Nucleus accumbens (tissue), 56 donors: ENCODE measurements at places on chromosomes 1 and 21.

DNA sequence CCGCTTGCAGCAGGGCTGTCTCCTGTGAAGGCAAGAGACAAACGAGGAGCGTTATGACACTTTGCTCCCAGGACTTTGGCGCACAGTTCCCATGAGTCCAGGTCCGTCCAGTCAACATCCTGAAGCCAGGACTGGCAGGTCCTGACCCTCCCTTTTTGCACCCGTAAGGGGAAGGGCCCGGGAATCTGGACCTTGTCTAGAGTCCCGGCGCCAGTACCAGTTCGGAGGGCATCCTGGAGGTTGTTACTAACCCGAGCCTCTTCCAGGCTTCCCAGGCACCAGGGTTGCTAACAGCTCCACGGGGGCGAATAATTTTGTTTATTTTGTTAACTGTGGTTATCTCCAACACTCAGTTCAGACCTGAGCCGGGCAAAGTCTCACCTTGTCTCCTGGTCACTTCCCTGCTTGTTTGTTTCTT, 682 bp upstream of the RWDD3 start:
- peak; percentile 28 for DNase-seq

DNA sequence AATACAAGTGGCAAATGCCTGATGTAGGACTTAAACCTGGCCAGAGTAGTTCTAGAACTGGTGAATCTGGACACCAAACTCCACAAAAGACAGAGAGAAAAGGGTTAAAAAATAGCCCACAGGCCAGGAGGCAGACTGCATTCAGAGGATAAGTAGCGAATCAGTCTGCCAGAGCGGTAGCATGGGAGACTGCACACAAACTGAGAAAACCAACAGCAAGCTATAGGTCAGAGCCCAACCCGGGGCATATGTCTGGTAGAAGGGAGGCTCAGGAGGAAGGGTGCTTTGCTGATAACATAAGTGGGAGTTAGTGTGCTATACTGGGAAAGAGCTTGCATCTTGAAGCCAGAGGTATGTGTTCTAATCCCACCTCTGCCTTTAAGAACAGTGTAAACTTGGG, 4.0 kb downstream of the LRRC53 start:
- no peak for DNase-seq

GRCh38 chr1:9212735-9213134, 21.8 kb upstream of the H6PD start:
- no peak for DNase-seq

GRCh38 chr1:245411245-245412036, 256.7 kb downstream of the KIF26B start:
- no peak for DNase-seq

DNA sequence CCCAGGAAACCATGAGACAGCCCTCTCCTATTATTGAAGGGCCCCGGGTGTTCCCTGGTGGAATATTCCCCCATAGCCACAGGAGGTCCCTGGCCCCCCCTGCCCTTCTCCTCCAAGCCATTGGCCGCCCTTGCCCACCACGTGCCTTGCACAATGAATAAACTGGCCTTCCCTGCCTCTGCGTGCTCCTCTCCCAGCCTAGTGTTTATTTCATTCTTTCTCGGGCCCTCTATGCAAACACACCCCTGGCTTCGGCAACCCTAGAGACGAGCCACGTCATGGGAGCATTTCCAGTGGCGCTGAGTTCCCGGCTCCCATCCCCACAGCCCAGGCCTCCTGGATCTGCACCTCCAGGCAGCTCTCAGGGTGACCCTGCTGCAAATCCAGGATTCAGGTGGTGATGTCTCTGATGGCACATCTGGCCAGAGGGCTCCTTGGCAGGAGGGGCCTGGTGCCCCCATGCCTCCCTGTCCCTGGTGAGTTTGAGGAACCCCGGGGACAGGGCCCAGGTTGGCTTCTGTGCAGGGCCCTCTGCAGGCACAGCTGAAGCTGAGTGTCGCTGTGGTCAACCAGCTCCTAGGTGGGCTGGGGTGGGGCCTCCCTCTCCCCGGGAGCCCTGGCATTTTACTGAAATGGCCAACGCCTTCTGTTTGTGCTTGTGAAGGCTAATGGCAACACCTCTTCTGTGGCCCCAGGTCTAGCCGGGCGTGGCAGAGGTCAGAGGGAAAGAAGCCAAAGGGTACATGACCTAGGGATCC, 6.2 kb downstream of the KRTAP10-12 start:
- DNase-seq, result no peak

- DNase-seq, result no peak
These were observed 11.4 kb downstream of the RNF11 start for GRCh38 chr1:51247499-51247898.

DNA sequence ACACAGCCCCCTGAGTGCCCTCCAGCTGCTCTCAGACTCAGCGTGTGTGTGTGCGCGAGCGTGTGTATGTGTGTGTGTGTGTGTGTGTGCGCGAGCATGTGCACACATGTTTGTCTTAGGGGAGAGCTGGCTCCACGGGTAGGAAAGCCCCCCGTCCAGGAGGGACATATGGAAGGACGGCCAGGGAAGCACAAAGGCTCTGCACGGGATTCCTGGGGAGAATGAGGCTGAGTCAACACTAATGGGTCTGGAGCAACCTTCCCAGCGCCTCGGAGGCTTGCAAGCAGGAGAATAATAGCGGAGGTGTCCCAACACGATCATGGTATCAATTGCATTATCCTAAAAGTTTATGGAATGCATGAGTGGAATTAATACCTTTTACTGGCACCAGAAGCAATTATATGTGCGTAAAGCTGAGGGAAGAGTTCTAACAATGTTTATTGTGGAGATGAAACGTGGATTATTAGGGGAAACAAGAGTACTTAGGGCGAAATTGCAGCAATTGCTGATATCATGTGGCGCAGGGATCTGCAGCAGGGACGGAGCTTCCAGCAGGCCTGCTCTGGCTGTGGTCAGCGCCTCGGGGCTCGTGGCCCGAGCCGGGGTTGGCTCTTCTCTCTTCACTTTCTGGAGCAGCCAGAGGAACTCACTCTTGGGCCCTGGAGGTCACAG, 40.3 kb upstream of the CCDC27 start:
- DNase-seq, result no peak

DNA sequence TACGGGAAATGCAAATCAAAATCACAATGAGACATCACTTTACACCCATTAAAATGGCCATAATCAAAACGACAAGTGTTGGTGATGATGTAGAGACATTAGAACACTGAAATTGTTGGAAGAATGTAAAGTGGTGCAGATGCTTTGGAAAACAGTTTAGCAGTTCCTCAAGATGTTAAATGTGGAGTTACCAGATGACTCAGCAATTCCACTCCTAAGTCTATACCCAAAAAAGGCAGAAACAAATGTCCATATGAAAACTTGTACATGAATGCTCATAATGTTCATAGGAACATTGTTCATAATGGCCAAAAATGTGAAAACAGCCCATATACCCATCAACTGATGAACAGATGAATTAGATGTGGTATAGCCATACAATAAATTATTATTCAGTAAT, 267.4 kb downstream of the KCNH1 start:
- no peak for DNase-seq

GRCh38 chr21:16420031-16420724, 690.4 kb downstream of the USP25 start:
- no peak for DNase-seq

DNA sequence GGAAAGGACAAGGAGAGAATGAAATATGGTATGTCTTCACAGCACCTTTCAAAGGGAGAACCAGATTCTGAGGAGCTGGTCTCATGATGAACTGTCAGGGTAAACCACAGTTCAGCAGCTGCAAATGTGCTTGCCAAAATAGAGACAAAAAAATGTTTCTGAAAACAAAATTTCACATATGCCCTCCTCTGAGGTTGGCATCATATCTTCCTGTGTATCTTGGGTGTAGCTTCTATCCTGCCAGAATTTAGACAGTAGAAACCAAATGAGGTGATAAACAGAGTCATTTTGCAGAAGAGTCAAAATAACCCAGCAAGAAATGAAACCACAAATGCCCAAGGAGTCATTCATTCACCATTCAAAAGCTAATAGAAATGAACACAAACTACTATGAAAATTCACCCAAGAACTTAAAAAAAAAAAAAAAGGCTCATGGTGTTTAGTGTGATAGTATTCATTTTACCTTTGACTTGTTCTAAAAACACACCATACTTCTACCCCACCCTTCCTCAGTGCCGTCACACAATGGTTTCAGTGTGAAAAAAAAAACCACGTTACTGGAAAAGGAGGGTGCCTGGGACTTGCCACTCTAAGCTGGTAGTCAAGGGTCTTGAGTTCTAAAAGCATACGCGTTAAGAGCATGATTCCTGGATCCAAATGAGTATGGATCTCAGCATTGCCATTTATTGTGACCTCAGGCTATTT, 18.5 kb downstream of the SELL start:
- DNase-seq, result no peak

- DNase-seq, result no peak
These were observed 32.6 kb upstream of the FMO2 start for GRCh38 chr1:171152549-171152948.

- DNase-seq, result peak; percentile 83
These were observed at the start of gene PGBD5 for GRCh38 chr1:230426246-230427093. PGBD5 (minus strand) TSS chr1:230426332; CDS start chr1:230425928, 404 bp downstream.

GRCh38 chr1:161298116-161298515, 11.7 kb downstream of the MPZ start:
- DNase-seq, result no peak

GRCh38 chr21:23686737-23687523, 1920.4 kb downstream of the MRPL39 start:
- no peak for DNase-seq

DNA sequence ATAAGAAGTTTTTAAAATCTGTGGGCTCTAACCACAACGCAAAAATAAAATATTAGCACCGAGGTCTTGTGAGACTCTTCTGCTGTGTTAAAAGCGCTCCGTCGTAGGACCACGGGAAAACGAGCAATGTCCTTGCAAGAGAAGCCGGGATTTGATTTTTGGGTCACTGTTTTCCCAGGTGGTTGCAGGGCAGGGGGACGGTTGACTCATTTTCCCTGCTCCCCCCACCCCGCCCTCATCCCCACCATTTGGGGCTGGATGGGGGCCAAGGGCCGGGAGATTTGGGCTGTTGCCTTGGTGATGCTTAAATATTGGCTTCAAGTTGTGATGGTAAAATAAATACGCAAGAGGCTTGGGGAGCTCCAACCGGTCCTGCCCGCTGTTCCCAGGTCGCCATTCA, 67.6 kb upstream of the SLC25A33 start:
- no peak for DNase-seq

- DNase-seq, result no peak
These were observed 80.5 kb upstream of the SOX13 start for GRCh38 chr1:203992440-203992839.

DNA sequence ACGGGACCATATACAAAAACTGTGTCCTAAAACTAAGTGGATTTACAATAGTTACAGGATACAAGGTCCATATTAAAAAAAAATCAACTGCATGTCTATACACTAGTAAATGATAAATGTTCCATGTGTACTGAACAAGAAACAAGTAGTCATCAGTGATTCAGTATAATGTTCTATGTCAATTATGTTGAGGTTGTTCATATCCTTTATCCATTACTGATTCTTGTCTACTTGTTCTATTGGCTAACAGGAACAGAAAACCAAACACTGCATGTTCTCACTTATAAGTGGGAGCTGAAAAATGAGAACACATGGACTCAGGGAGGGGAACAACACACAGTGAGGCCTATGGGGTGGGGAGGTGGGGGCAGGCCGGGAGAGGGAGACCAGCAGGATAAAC, 90.5 kb downstream of the CDC42BPA start:
- no peak for DNase-seq

DNA sequence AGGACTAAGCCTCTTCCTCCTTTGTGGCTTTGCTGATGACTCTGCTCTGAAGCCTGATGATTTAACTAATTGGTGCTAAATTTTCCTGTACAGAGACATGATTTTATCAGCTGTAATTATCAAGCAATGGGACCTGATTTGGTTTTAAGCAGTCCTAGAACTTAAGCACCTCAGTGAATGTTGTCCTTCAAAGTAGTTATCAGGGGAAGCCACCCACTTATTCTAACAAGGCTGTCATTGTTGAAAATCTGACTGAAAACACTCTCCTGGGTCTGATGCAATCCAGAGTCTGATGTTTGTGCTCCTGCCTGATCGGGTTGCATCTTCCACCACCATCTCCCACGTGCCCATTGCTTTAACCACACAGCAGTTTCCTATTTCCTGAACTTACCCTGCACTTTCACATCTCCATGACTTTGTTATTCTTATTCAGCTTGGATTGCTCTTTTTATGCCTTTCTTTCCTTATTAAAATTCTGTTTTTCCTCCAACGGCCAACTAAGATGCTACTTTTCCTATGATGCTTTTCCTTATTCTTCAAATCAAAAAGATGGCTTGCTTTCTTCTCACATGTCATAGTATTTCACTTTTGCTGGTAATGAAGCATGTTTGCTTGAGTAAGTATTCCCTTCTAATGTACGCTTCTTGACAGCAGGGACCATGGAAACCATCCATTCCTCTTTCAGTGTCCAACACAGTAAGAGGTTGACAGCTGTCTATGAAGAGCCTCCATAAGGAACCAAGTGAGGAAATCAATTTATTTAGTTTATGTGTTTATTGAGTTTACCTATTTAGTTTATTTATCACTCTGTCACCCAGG, 55.0 kb downstream of the S1PR1 start:
- no peak for DNase-seq

DNA sequence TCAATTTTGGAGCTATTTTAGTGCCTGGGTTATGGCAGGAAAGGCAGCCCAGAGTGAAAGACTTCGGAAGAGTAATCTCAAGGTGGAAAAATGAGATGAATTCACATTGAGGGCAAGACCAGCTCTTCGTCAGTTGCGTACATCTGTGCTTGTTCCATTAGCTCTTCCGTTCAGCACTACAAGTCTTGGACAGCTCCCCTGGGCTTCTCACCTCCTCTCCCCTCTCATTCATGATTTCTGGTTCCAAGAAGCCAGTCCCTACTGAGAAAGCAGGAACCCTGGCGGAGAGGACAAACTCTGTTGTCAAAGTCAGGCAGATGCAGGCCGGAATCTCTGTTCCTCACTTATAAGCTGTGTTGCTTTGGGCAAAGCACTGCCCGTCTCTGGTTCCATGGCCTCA, 76.5 kb downstream of the ACTL8 start:
- DNase-seq, result no peak

DNA sequence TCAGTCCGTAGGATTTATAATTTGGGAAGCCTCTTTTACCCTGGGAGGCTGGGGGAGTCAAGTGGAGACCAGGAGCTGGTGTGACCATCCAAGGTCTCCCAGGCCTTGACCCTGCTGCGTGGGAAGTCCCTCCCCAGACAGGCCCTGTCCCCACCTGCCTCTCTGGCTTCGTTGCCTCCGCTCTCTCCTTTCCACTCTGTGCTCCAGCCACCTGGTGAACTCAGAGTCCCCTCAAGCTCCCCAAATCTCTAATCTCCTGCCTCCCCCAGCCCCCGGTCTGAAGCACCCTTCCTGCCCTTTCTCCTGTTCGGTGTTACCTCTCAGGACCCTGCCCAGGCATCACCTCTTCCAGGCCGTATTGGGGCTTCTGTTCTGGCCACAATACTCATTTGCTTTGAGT, 27.9 kb downstream of the CDCP2 start:
- DNase-seq, result no peak
